Spinal cord (tissue), 10 donors: ENCODE measurements at places on chromosomes 3 and 15. TPM values are rescaled to one million over a fixed set of nuclear protein-coding genes. Genes with fewer than 3 reads are reported as not detected.

Gene APOD
- 195 TPM for polyA plus RNA-seq

Gene PLAAT1
- polyA plus RNA-seq, result 15.7 TPM

Gene ZNF770
- 48.9 TPM for polyA plus RNA-seq

GRCh38 chr15:75739791-75740190, 27.1 kb upstream of the CSPG4 start:
- no peaks in the 10 kb centered on the region for H3K36me3 ChIP-seq
- no peak overlapping the region for H3K4me3 ChIP-seq
- H3K4me1 ChIP-seq, result peaks cover 17% of the 10 kb centered on the region
- no peak overlapping the region for H3K27ac ChIP-seq
- H3K27me3 ChIP-seq, result no peaks in the 10 kb centered on the region

DNA sequence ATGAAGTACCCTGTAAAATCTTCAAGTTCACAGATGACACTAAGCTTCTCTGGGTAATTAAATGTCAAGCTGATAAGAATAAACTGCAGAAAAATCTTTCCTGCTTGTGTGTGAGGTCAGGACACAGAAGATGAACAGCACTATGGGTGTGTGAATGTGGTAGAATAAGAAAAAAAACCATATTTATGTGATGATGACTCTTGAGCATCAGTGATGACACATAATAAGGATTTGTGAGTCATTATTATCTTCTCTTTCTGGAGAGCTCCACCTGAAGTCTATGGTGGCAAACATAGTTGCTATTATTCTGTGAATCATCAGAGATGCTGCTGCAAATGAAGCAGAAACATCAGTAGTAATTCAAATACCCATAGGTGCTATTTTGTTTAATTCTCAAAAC, 422.4 kb downstream of the DIPK2A start:
- no peak overlapping the region for H3K4me3 ChIP-seq
- no peaks in the 10 kb centered on the region for H3K4me1 ChIP-seq
- H3K27me3 ChIP-seq, result no peaks in the 10 kb centered on the region
- H3K36me3 ChIP-seq, result no peaks in the 10 kb centered on the region

- DNase-seq, result no peak
- H3K4me3 ChIP-seq, result no peak overlapping the region
- no peaks in the 10 kb centered on the region for H3K4me1 ChIP-seq
- H3K27ac ChIP-seq, result no peak overlapping the region
Observed at GRCh38 chr3:11307830-11308432, 35.7 kb downstream of the ATG7 start.

GRCh38 chr3:136703429-136703828, 48.7 kb downstream of the STAG1 start:
- no peaks in the 10 kb centered on the region for H3K27me3 ChIP-seq
- no peaks in the 10 kb centered on the region for H3K4me1 ChIP-seq
- no peaks in the 10 kb centered on the region for H3K36me3 ChIP-seq
- no peak overlapping the region for H3K27ac ChIP-seq
- H3K4me3 ChIP-seq, result no peak overlapping the region

- no peak for DNase-seq
- peaks cover 3% of the 10 kb centered on the region for H3K27me3 ChIP-seq
- H3K4me3 ChIP-seq, result no peak overlapping the region
- no peaks in the 10 kb centered on the region for H3K36me3 ChIP-seq
- no peaks in the 10 kb centered on the region for H3K4me1 ChIP-seq
Observed at GRCh38 chr3:72924055-72924454, 36.2 kb downstream of the GXYLT2 start.

- H3K27ac ChIP-seq, result no peak overlapping the region
- H3K4me1 ChIP-seq, result no peaks in the 10 kb centered on the region
- no peak overlapping the region for H3K4me3 ChIP-seq
- DNase-seq, result no peak
- H3K36me3 ChIP-seq, result no peaks in the 10 kb centered on the region
Observed at GRCh38 chr3:29384640-29385039, 103.8 kb downstream of the RBMS3 start.

DNA sequence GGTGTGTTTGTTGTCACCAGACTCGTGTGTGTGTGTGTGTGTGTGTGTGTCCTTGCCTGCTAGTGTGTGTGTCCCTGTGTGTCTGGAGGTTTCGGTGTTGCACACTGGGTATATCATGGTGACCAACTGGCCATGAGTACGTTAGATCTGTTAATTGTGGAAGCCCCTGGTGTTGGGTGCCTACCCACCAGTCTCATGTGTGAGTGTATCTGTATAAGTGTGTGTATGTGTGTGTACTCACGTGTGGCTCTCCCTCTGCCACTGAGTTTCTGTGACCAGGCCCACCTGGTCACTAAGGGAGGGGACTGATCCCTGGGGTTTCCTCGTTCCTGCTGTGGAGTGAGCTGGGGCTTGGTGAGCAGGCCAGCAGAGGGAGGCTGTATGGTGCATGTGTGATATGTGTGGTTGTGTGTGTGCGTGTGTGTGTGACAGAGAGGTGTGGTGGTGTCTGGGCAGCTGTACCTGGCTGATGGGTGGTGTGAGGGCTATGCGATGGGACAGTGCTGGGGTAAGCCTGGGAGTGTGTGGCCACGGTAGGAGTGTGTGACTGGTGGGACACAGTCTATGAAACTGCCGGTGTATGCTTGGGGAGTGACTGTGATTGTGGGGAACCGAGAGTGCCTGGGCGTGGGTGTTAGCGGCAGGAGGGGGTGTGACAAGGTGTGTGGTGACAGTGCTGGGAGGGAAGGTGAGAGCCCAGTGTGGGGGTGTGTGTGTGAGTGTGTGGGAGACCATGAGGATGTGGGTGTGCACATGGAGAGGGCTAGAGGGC, 1.8 kb downstream of the PRKCD start:
- peaks cover 4% of the 10 kb centered on the region for H3K27me3 ChIP-seq
- no peak for DNase-seq
- H3K36me3 ChIP-seq, result peaks cover 8% of the 10 kb centered on the region
- H3K4me1 ChIP-seq, result peaks cover 51% of the 10 kb centered on the region
- peak overlapping the region; percentile 2 for H3K4me3 ChIP-seq

DNA sequence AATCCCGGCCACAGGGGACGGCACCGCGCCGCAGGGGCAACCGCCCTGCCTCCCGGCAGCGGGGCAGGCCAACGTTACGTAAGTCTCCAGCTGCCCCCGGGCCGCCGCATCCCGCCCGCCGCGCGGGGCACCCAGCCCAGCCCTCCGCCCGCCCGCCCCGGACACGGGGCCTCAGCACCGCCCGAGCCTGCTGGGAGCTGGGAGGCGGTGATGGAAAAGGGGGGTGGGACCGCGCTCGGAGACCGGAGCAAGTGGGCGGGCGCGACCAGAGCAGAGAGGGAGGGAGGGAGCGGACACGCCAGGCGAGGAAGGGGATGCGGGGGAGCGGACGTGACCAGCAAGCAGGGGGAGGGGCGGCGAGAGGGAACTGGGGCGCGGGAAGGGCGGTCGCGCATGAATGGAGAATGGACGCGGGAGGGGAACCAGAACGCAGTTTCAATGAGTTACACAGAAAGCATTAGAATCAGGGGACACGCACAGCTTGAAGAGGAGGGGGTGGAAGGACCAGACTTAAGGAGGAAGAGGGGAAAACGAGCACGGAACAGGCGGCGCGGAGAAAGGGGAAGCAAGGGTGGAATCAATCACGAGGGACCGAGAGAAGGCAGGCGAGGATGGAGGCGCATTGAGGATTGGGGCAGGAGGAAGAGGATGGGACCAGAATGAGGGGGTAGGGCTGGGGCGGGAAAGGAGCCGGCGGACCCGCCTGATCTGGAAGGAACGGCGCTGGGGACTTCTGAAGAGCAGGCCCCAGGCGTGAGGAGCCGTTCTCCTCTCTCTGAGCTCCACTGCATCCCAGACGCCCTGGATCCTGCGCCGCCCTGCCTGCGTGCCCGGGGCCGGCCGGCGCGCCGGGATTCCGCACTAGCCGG, 559 bp downstream of the PKM start:
- DNase-seq, result peak; percentile 96
- peaks cover 45% of the 10 kb centered on the region for H3K4me1 ChIP-seq
- H3K36me3 ChIP-seq, result peaks cover 2% of the 10 kb centered on the region
- H3K27ac ChIP-seq, result peak overlapping the region; percentile 98

DNA sequence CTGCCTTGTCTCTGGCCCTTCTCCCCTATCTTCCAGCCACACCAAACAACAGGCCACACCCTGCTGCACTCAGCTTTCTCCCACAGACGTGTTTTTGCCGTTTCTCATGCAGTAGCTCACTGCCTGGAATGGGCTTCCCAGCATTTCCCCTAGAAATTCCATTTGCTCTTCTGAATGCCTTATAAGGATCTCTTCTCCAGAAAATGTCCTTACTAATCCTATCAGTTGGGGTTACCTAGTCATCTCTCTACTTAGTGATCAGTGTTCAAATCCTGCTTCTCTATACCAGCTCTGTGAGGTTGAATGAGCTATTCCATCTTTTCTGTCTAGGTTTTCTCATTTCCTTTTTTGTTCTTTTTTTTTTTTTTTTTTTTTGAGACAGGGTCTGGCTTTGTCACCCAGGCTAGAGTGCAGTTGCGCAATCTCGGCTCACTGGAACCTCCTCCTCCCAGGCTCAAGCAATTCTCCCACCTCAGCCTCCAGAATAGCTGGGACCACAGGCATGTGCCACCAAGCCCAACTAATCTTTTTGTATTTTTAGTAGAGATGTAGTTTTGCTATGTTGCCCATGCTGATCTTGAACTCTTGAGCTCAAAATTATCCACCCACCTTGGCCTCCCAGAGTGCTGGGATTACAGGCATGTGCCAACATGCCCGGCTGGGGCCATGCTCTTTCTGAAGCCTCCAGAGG, 98.2 kb upstream of the CHD2 start:
- H3K4me3 ChIP-seq, result no peak overlapping the region
- H3K27me3 ChIP-seq, result no peaks in the 10 kb centered on the region
- no peak overlapping the region for H3K27ac ChIP-seq
- peaks cover 4% of the 10 kb centered on the region for H3K36me3 ChIP-seq
- DNase-seq, result no peak
- no peaks in the 10 kb centered on the region for H3K4me1 ChIP-seq
